ENCODE measurements at places on chromosomes 13 and 19.

DNA sequence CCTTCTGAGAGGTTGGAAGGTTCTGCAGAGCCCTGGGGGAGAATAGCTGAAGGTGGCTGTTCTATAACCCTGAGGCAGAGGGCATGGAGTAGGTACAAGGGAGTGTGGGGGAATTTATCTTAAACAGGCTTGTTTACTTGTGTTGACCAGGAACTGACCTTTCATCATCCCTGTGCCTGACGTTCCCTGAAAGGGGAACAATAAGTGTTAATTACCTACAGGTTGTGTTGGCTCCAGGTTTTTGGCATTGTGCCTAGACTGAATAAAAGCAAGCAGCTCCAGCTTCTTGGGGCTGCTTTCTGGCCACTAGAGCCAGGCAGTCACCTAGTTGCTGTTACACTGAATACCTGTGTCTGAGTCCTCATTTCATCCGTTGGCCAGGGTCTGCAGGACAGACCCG, 60.0 kb downstream of the ZNF627 start:
- DNase-seq: peak; percentile 3

GRCh38 chr19:11173516-11174155, 18.1 kb upstream of the SPC24 start:
- DNase-seq: no peak

DNA sequence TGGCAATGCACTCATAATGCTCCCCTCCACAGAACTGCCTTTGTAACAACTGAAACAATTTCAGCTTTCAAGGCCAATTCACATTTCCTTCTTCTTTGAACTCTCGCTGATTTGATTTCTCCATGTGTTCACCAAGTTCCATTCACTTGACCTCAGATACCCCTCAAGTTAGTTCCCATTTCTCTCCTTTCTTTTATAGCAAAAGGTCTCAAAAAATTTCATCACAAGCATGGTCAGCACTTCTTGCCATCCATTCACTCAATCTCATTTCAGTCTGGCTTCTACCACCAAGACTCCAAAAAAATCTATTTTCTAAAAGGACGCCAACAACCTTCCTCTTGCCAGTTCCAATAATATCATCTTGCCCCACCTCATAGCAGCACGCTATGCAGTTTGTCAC, 135.7 kb downstream of the DIAPH3 start:
- DNase-seq: no peak

DNA sequence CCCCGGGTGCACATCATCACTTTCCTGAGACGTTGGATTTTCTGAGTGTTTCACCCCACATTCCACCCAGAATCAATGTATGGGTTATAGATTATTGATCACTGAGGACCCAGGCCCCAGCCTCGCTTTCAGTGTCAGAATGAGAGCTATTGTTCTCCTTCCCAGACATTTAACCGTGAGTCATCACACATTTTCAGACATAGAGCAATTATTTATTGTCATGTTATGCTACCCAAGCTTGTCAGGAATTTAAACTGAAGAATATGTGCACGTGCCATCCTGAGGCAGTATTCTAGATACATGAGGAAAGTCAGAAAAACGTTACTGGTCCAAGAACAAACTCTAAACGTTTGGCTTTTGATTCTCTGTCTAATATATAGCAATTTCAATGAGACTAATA, 276.6 kb upstream of the ZNF507 start:
- DNase-seq: no peak

- DNase-seq: no peak
Measured at GRCh38 chr13:45747071-45747470, 45.0 kb downstream of the CBY2 start.

DNA sequence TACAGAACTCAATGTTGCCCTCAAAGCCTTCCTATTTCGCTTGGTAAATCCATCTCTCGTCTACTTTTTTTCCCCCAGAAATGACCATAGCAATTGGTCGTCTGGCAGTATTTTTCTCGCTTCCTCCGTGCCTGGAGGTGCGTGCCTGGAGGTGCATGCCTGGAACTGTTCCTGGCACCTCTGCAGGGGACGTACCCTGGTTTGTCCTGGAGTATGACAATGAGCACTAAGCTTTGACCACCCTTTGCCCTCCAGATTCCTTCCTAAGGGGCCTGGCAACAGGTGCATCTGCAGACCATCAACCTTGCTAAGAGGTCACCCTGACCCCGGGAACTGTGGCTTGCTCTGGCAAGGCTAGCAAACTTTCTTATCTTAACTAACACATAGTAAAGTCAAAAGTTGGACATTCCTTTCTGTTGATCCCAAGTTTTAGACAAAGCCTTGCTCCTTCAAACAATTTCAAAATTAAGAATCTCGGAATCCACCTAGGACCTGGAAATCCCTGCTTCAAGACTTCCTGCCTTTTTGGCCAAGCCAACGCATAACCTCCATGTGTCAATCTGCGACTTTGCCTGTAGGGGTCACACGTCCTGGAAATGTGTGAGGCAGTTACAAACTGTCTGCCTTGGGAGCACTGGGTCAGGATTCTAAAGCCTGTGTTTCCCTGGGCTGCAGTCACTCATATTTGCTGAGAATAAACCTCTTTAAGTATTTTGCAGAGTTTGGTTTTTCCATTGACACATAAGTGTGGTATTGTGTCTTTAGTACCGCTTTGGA, 28.8 kb upstream of the TUBGCP3 start:
- peak; percentile 49 for DNase-seq

- DNase-seq: no peak
Measured at GRCh38 chr13:93086329-93086728, 140.3 kb upstream of the GPC6 start.
